ENCODE measurements at places on chromosomes 16 and 17. TPM values are rescaled to one million over a fixed set of nuclear protein-coding genes. Genes with fewer than 3 reads are reported as not detected.

MFAP4 gene
- total RNA-seq, result not detected

BTBD17 gene
- total RNA-seq, result not detected

NPTX1 gene
- total RNA-seq, result under 0.01 TPM

HAGH gene
- total RNA-seq, result 89.2 TPM

MYCBPAP gene
- total RNA-seq, result 0.42 TPM

AANAT gene
- total RNA-seq, result not detected

SLFN14 gene
- total RNA-seq, result not detected

TMED6 gene
- total RNA-seq, result 0.14 TPM

KRT27 gene
- not detected for total RNA-seq

ZP2 gene
- total RNA-seq, result 0.23 TPM

SLC25A19 gene
- total RNA-seq, result 13.1 TPM

HSPB9 gene
- not detected for total RNA-seq

GPR142 gene
- 0.68 TPM for total RNA-seq

TPPP3 gene
- total RNA-seq, result 0.19 TPM

MYH1 gene
- total RNA-seq, result not detected

ENPP7 gene
- total RNA-seq, result not detected

CNTNAP1 gene
- total RNA-seq, result 41.2 TPM

JMJD6 gene
- total RNA-seq, result 23.1 TPM

ATP2C2 gene
- not detected for total RNA-seq

CRYBA1 gene
- not detected for total RNA-seq

HBA2 gene
- 0.42 TPM for total RNA-seq

FZD2 gene
- total RNA-seq, result 1.0 TPM

DHRS7C gene
- not detected for total RNA-seq

CCL16 gene
- 0.68 TPM for total RNA-seq

AOC2 gene
- total RNA-seq, result 0.42 TPM

RHBDF1 gene
- total RNA-seq, result 30.1 TPM

TMEM231 gene
- total RNA-seq, result 13.7 TPM

OR3A1 gene
- total RNA-seq, result not detected

KCNH4 gene
- under 0.01 TPM for total RNA-seq

MMP25 gene
- not detected for total RNA-seq

SLC6A2 gene
- not detected for total RNA-seq

NFATC3 gene
- 14.1 TPM for total RNA-seq

CA7 gene
- not detected for total RNA-seq

CIITA gene
- 0.28 TPM for total RNA-seq

NOMO2 gene
- 206 TPM for total RNA-seq

TBC1D3E gene
- total RNA-seq, result not detected

SLX1B gene
- total RNA-seq, result 31.3 TPM

ATXN2L gene
- 74.3 TPM for total RNA-seq

SOST gene
- 0.05 TPM for total RNA-seq

CCL5 gene
- total RNA-seq, result 0.17 TPM

KIFC3 gene
- 75.4 TPM for total RNA-seq

KRT33A gene
- total RNA-seq, result not detected

FBXL16 gene
- not detected for total RNA-seq

HSD3B7 gene
- total RNA-seq, result 21.0 TPM

TXNL4B gene
- 14.5 TPM for total RNA-seq

CD79B gene
- total RNA-seq, result 2.1 TPM

SYCE1L gene
- 3.4 TPM for total RNA-seq

MSLN gene
- total RNA-seq, result not detected

KIF19 gene
- total RNA-seq, result 6.4 TPM

RASL10B gene
- total RNA-seq, result 0.09 TPM

CHST6 gene
- 1.9 TPM for total RNA-seq

MYH8 gene
- total RNA-seq, result not detected

KRT13 gene
- total RNA-seq, result not detected

C16orf89 gene
- total RNA-seq, result not detected

TUFM gene
- 127 TPM for total RNA-seq

Data from dermis blood vessel endothelial cell (primary cell).